ENCODE measurements at places on chromosomes 13 and 19. TPM values are rescaled to one million over a fixed set of nuclear protein-coding genes. Genes with fewer than 3 reads are reported as not detected.
A peak's percentile ranks its signal among the peaks of the same experiment; 100 is the strongest.

Gene NR1H2
- 22.4 TPM for total RNA-seq

- peak; percentile 48 for DNase-seq
Measured at GRCh38 chr13:22175241-22175640, 504.4 kb downstream of the FGF9 start.

- DNase-seq, result no peak
Measured at GRCh38 chr19:10078329-10078728, 7.8 kb upstream of the SHFL start.

Gene TEKTIP1
- total RNA-seq, result 0.49 TPM

DNA sequence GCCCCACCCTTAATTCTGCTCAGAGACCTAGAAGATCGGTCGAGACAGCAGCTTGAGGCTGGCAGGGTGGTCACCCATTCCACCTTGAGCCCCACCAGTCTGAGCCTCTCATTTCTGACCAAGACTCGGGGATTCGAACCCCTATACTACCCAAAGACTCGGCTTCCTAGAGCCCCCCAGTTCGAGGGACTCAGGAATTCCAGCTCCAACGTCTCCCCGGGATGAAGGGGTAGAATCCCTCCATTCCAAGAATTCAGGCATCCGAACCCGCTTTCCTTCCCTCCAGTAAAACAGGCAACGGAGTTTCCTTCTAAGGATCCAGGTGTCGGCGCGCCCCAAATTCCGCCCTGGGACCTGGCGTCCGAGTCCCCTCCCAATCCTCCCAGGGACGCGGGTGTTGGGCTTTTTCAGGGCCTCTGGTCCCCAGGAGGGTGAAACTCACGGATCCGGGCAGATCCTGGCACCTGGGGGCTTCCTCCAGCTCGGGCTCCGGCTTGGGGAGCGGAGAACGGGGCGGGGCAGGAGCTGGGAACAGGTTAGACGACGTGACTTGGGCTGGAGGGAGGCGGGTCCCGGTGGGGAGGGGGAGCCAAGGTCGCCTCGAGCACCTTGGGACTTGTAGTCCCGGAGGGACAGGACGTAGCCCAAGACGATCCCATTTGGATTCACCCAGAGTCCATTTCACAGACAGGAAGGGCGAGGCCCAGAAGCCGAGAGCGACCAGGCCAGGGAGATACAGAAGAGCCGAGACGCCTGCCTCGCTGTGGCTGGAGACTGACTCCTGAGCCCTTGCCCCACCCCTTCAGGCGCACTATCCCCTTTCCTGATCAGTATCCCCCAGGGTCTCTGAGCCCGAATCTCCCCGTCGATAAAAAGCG lies at the start of gene PPP1R13L:
TSS of gene PPP1R13L (minus strand) at position 513 of the 878 bp plus-strand sequence. CDS start 6,751 bp downstream, outside the sequence.
- peak; percentile 61 for DNase-seq

GRCh38 chr13:23865906-23866305 lies 23.3 kb downstream of the MIPEP start:
- no peak for DNase-seq

Gene MYPOP
- 1.3 TPM for total RNA-seq

GRCh38 chr13:95115525-95115924 lies 185.7 kb downstream of the ABCC4 start:
- DNase-seq, result no peak

GRCh38 chr13:109644069-109644750 lies 142.2 kb downstream of the IRS2 start:
- no peak for DNase-seq

Gene TNFSF9
- 1.0 TPM for total RNA-seq

Gene NPHS1
- total RNA-seq, result 0.09 TPM

DNA sequence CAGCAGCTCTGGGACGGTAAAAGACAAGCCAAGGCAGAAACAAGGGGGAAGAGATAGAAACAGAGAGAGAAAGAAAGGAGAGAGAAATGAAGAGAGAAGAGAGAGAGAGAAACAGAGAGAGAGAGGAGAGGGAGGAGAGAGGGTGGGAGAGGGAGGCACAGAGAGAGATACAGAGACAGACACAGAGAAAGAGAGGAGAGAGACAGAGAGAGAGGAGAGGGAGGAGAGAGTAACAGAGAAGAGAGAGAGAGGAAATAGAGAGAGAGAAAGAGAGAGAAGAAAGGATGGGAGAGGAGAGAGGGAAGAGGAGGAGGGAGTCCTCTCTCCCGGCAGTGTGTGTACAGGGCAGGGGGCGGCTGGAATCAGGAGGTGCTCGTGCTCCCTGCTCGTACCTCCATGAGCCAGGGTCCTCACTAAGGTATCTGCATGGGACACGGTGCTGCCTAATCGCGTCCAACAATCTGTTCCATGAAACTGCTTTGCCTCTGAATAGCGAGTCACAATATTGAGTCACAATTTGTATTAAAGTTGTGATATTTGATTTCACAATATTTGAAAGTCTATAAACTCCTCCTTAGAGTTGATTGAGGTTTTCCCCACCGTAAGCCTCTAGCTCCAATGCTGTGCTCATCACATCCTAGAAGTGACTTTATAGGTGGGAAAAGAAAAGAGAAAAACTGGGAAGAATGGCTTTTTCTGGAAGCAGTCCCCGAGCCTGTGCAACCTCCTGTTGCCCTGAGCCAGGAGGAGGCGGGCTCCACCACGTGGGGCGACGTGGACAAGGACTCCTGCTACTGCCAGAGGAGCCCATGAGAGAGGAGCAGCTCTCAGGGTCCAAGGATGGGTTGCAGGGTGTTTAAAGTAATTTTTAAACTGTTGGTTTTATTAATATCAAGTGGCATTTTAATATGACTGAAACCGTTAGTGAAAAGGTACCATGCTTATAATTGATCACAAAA lies 81.7 kb upstream of the ARHGEF7 start:
- DNase-seq, result no peak

- peak; percentile 23 for DNase-seq
Measured at GRCh38 chr13:43751624-43752023, 35.1 kb downstream of the ENOX1 start.

- DNase-seq, result peak; percentile 46
Measured at GRCh38 chr13:99003186-99003585, 25.3 kb upstream of the DOCK9 start.

GRCh38 chr19:30153326-30154210 lies 211.5 kb downstream of the URI1 start:
- DNase-seq, result no peak

DNA sequence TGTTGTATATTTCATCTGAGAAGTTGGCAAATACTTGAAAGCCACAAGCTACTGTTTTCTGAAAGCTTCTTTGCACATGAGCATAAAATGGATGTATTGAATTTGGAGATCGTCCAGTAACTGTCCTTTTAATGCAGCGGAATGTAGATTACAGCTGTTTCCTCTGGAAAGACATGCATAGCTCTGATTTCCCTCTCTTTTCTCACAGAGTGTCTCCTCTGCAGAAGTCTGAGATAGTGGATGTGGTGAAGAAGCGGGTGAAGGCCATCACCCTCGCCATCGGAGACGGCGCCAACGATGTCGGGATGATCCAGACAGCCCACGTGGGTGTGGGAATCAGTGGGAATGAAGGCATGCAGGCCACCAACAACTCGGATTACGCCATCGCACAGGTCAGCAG lies 283.0 kb downstream of the SHISA2 start:
- peak; percentile 84 for DNase-seq

DNA sequence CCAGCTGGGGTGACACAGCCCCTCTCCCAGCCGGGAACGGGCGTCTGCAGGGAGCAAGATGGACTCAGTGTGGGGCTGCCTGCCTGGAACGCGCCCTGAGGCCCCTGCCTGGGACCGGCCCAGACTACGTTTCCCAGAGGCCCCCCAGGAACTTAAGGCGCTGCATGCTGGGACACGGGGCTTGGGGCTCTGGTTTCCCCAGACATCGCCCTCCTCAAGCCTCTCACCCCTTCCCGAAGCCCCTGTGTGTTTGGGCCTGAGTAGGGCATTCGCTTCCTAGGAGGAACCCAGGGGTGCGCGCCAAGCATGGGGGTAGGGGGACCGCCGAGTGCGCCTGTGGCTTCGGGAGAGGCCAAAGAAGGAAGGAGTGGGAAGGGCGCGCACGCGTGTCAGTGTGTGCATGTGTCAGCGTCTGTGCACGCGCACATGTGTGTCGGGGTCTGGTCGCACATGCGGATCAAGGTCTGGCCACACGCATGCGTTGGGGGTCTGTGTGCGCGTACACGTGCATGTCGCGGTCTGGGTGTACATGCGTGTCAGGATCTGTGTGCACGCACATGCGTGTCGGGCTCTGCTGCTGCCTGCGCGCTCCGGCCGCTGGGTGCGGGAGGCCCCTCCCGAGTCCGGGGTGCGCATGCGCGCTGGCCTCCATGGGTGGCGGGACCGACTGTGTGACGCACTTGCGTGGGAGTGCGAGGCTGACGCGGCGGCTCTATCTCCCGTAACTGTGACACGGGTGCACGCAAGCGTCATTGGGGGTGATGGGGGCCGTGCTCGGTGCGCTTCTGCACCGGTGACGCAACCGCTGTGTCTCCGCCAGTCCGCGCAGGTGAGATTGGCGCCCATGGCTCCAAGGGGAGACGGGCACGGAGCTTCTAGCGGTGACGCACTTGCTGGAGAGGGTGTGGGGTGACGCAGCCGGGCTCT lies 16.2 kb downstream of the ZNF331 start:
- DNase-seq, result peak; percentile 92

GRCh38 chr19:54141356-54141755 lies 3.8 kb downstream of the CNOT3 start:
- no peak for DNase-seq

Gene SIGLEC5
- total RNA-seq, result 0.13 TPM

DNA sequence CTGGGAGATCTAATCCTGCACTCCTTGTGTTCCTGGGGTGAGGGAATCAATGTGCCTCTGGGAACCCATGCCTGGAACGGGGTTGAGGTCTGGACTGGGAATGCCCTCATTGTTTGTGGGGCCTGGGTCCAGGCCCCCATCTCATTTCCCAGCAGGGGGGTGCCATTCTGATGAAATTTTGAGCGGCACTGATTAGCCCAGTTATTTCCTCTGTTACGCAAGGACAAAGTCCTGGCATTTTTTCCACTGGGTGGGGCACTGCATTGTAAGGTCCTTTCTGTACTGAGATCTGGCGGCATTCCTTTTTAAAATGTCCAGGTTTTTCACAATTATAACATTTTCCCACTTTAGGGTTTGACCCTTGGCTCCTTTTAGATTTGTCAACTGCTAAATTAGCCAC lies 14.8 kb downstream of the FPR3 start:
- no peak for DNase-seq

- DNase-seq, result no peak
Measured at GRCh38 chr13:44453069-44453468, 79.4 kb downstream of the SERP2 start.

GRCh38 chr19:5326986-5327623 lies 13.5 kb downstream of the PTPRS start:
- no peak for DNase-seq

DNA sequence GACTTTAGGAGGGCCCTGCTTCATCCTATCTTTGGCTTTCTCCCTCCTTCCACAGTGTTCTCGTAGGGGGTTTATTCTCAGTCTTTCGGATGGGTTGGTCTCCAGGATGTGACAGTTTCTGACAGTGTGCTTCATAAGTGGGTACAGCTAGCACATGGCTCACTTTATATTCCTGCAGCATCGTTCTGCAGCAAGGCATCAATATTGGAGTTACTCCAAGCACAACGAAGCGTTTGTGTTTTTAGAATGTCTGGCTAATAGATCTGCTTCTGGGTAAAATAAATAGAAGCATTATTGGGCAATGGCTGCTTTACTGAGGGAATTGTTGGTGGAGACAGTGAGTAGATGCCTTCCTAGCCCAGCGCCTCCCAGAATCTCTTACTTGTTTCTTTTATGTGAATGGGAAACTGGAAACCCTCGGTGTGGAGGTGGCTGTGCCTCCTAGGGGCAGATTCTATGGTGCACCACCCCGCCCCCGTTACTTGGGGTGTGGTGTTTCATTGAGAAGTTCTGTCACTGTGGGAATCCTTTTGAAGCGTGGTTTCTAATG lies 2.0 kb downstream of the FARP1 start:
- DNase-seq, result peak; percentile 36

Gene BRME1
- total RNA-seq, result 2.1 TPM

DNA sequence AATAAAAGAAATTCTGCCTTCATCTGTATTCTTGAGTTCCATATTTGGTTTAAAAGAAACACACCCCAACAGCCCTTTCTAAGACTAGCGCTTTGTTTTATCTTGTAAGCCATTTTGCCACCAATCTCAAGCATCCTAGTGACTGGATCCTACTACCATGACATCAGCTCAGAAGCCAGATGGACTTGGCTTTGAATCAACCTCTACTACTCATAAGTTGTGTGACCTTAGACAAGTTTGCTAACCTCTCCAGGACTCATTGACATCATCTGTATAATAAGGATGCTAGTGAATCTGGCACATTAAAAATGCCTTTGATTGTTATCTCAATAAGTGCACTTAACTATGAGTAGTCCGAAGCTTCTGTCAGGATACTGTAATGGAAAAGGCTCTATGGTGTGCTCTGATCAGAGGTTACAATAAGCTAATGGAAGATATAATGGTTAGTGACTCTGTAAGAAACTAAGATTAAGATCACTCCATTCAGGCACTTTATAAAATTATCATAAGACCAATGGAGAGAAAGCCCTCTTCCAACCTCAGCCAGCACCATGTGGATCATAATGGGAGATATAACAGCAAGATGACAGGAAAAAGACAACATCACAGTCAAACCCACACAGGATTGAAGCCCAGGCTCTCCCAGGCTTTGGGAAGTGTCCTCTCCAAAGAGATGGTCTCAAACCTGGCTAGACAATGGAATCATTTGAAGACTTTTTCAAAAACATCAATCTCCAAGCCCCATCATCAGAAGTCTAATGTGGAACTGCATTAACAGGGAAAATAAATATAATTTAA lies 180.6 kb upstream of the MIR17HG start:
- no peak for DNase-seq

GRCh38 chr13:74251778-74252519 lies 117.7 kb upstream of the KLF12 start:
- DNase-seq, result no peak

GRCh38 chr13:87999788-88000187 lies 328.6 kb downstream of the SLITRK5 start:
- DNase-seq, result peak; percentile 2

Gene KIR2DL4
- 0.04 TPM for total RNA-seq

DNA sequence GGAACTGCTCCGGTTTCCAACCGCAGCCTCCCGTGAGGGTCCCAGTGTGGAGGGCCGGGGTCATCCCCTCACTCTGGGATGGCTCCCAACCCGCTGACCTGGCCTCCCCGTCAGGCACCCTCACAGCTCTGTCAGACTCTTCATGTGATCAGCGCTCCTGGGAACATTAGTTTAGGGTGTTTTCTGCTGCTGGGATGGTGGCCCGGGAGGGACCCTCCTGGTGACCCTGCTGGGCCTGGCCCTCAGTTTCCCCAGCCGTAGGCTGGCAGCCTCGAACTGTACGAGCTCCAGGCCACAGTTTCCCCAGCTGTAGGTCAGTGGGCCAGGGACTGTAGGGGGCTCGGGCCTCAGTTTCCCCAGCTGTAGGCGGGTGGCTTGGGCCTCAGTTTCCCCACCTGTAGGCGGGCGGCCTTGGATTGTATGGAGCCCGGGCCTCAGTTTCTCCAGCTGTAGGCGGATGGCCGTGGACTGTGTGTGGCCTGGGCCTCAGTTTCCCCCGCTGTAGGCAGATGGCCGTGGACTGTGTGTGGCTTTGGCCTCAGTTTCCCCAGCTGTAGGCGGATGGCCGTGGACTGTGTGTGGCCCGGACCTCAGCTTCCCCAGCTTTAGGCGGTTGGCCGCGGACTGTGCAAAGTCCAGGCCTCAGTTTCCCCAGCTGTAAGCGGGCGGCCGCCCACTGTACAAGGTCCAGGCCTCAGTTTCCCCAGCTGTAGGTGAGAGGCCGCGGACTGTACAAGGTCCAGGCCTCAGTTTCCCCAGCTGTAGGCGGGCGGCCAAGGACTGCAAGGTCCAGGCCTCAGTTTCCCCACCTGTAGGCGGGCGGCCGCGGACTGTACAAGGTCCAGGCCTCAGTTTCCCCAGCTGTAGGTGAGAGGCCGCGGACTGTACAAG lies 1.3 kb upstream of the PTBP1 start:
- DNase-seq, result peak; percentile 28
